Regular cardiac myocyte (primary cell): ENCODE measurements at places on chromosomes 3 and 15. TPM values are rescaled to one million over a fixed set of nuclear protein-coding genes. Genes with fewer than 3 reads are reported as not detected.

SLC12A1 gene
- total RNA-seq = under 0.01 TPM in 1 of 2 replicates, not detected in the other

CYP8B1 gene
- total RNA-seq = not detected in 2 replicates

ANKRD63 gene
- not detected in 2 replicates for total RNA-seq

CRABP1 gene
- not detected in 2 replicates for total RNA-seq

ATP10A gene
- total RNA-seq = 5.6 and 13.0 TPM in 2 replicates

DLG1 gene
- total RNA-seq = 75.0 and 90.7 TPM in 2 replicates

SERPINI2 gene
- not detected in 2 replicates for total RNA-seq

CLDN16 gene
- 0.38 and 0.56 TPM in 2 replicates for total RNA-seq

SPATA12 gene
- not detected in 2 replicates for total RNA-seq

MOBP gene
- total RNA-seq = under 0.01 TPM in 1 of 2 replicates, not detected in the other

FBXO40 gene
- not detected in 2 replicates for total RNA-seq

CERS3 gene
- not detected in 2 replicates for total RNA-seq

IL5RA gene
- total RNA-seq = not detected in 2 replicates

CYP1A2 gene
- total RNA-seq = not detected in 2 replicates

SECISBP2L gene
- 22.2 and 40.0 TPM in 2 replicates for total RNA-seq

GNAI2 gene
- total RNA-seq = 164 and 291 TPM in 2 replicates

CLRN1 gene
- total RNA-seq = not detected in 2 replicates

RTP1 gene
- total RNA-seq = under 0.01 TPM in 1 of 2 replicates, not detected in the other
